CD4-positive, alpha-beta T cell treated with Interleukin-12 subunit alpha and Interleukin-12 subunit beta, for 1 hour (primary cell): ENCODE measurements at places on chromosomes 7 and 10.

GRCh38 chr10:79266543-79267312 is 80.5 kb upstream of the PPIF start:
- peak; percentile 39 for DNase-seq

DNA sequence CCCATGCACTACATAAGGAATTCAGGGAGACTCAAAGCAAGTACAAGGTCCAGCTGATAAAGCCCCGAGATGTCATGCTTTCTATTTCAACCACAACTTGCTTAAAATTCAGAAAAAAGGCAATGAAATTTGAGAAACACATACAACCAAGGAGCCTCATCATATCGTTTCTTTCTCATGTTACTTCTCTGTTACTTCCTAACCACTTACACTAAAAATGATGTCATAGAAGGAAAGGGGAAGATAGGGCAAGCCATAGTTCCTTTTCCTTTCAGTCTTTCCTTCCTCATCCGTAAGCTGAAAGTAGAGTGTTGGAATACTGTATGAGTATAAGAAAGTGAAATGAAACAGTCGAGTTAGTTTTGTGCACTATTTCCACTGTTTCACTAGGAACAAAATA is 27.9 kb upstream of the CDK14 start:
- no peak for DNase-seq

DNA sequence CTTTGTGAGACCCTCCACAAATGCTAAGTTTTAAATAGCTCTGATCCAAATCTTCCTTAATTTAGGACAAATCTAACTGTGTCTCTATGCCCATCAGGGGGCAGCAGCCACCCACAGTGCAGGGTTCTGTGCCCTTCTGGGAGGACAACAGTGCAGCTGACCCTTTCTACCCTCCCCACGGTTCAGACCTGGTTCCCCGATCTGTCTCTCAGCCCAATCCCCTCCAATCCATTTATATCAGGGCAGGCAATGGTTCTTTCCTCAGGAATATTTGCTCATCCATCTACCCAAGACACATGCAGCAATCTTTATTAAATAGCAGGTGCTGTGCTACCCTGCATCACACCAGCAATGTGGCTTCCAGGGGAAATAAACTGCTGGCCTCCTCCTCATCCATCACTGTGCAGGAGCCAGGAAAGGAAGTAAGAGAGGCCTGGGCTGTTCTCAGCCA is 4.0 kb upstream of the RBM28 start:
- peak; percentile 50 for DNase-seq

GRCh38 chr7:7720193-7720592 is 1.8 kb upstream of the RPA3 start:
- DNase-seq: no peak

- no peak for DNase-seq
Observed at GRCh38 chr10:97383159-97383558, 18.0 kb downstream of the RRP12 start.

DNA sequence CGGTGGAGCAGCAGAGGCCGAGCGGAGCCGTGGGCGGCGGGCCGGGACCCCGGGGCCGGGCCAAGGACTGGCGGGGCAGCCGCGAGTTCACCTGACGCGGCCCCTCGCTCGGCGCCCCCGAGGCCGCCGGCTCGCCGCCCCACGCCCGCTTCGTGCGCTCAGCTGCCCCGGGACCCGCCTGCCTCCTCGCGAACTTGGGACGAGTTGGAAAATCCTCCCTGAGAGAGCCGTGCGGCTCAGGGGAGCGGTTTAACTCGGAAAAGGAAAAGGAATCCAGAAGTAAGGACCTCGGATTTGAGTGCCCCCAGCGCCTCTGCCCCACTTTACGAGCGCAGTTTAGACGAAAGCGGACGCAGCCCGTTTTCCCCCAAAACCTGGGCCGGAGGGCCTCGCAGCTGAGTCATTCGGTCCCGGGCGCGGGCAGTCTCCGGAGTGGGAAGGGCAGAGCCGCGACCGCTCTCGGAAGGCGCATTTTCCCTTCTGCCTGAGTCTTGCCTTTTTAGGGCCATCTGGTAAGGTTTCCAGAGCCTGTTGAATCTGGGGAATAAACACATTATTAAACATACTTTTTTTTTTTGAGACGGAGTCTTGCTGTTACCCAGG is 744 bp downstream of the CREM start:
- peak; percentile 62 for DNase-seq

GRCh38 chr10:73922007-73922863 is 11.3 kb downstream of the PLAU start:
- DNase-seq: peak; percentile 60

DNA sequence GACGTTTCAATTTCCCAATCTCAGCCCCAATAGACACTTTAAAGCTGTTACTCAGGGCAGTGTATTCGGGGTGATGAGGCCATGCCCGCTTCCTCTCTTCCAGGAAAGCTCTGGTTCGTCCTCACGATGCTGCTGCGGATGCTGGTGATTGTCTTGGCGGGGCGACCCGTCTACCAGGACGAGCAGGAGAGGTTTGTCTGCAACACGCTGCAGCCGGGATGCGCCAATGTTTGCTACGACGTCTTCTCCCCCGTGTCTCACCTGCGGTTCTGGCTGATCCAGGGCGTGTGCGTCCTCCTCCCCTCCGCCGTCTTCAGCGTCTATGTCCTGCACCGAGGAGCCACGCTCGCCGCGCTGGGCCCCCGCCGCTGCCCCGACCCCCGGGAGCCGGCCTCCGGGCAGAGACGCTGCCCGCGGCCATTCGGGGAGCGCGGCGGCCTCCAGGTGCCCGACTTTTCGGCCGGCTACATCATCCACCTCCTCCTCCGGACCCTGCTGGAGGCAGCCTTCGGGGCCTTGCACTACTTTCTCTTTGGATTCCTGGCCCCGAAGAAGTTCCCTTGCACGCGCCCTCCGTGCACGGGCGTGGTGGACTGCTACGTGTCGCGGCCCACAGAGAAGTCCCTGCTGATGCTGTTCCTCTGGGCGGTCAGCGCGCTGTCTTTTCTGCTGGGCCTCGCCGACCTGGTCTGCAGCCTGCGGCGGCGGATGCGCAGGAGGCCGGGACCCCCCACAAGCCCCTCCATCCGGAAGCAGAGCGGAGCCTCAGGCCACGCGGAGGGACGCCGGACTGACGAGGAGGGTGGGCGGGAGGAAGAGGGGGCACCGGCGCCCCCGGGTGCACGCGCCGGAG is 2.6 kb downstream of the GJD4 start:
- no peak for DNase-seq

DNA sequence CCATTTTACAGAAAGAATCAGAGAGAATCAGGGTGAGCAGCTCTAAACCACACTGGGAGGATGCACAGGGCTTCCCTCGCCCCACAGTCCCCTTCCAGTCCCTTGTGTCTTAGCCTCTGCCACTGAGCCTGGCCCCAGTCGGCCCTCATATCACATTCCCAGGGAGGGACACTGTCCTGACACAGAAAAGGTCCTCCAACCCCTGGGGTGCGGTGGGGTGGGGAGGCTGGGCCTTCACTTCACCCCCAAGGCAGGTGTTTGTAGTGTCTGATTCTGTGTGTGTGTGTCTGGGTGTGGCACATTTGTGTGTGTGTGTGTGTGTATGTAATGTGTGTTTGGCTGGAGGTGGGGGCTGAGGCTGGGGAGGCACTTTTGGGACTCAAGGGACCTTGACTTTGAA is 1.8 kb upstream of the KCP start:
- no peak for DNase-seq

DNA sequence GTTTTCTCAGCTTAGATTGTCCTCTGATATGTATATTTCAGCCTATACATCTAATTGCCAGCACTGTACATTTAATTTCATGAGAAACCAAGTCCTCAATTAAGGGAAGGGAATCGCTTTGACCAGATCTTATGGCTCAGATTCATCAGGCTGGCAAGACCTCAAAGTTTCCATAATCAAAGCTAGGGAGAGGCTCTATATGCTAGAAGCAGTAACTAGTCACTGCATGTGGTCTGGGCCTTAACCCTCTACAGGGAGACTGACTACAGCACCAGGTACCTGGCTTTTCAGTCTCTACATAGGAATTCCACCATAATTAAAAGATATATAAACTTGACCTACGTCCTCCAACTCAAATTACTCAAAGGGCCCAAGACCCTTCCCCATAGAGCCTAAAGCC is 97.4 kb upstream of the JAZF1 start:
- DNase-seq: no peak

- no peak for DNase-seq
Observed at GRCh38 chr7:159013181-159013690, 131.4 kb downstream of the VIPR2 start.

GRCh38 chr7:144027070-144027469 is 21.7 kb upstream of the OR2A5 start:
- no peak for DNase-seq

DNA sequence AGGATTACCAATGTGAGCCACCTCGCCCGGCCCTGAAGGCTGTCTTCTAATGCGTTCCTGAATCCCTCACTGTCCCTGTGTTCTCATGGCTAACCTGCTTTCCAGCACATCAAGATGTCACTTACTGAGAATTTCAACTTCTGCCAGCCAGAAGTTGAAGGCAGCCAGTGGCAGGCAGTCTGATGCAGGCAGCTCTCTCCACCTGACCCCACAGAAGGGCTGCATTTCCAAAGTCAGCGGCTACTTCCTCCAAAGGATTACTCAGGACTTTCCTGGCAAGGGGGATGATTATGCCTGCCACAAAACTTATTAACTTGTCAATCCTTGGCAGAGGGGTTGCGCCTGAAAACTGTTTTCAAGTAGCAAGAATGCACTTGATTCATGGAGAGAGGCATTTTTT is 1219.4 kb downstream of the TYW1 start:
- no peak for DNase-seq

DNA sequence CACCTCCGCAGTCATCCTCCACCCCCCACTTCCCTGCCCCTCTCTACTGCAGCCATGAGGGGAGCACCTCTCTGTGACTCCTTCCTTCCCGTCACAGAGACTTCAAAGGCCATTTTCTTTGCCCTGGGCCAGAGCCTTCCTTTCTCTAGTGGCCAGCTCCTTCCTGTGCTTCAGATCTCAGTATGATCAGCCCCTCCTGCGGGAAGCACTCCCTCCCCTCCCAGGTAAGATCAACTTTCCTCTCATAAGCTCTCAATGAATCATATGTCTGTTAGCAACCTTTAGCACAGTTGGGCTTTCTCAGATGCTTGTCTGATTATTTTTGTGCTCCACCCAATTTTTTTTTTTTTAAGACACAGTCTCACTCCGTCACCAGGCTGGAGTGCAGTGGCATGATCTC is 241.0 kb upstream of the PRSS1 start:
- peak; percentile 29 for DNase-seq

GRCh38 chr7:52283335-52283734 is 752.1 kb upstream of the POM121L12 start:
- DNase-seq: no peak
